ENCODE measurements at places on chromosomes 13 and 19.
A peak's percentile ranks its signal among the peaks of the same experiment; 100 is the strongest.

GRCh38 chr13:63910511-63910910 lies 2494.9 kb upstream of the PCDH20 start:
- no peak for DNase-seq

DNA sequence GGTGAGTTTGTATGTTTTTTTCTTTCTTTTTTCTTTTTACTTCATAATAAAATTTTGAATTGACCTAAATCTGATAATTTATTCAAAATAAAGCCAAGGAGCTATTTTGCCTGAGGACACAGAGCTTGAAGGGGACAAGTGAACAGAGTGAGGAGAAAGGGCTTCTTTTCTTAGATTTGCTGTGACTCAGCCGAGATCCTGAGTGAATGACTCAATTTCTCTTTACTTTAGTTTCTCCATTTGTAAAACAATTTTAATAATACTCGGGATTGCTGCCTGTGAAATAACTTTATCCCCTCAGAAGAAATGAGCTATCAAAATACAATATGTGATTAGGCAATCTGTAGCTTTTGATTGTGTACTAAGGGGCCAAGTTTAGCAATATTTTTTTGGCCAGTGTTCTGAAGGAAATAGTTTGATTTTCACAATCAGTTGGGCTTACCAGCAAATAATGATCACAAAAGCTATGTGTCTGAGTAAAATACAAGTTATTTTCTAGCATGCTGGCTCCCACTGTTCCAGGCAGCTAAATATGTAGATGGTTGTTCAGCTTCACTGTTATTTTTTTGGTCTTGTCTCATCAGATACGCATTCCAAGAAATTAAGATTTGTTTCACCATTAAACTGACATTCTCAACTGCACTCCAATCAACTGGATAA lies 437.5 kb downstream of the FGF9 start:
- no peak for DNase-seq

DNA sequence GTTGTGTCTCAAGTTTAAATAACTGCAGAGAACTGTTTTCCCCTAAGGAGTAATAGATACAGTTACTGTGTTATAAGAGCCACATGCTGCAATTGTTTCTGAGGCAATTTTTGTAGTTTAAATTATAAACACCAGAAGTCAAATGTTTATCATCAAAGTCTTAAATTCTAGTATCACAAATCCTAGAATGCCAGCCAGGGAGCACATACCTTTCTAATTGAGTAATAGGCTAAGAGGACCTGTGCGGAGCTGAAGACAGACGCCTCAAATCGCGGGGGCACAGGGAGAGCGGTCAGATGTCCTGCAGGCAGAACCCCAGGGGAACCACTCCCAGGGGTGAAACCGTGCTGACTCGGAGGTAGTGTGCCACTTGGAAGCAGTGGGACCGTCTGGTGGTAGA lies 65.2 kb upstream of the TNFRSF19 start:
- DNase-seq, result no peak

GRCh38 chr19:49492573-49493405 lies 3.4 kb upstream of the RPS11 start:
- peak; percentile 27 for DNase-seq

DNA sequence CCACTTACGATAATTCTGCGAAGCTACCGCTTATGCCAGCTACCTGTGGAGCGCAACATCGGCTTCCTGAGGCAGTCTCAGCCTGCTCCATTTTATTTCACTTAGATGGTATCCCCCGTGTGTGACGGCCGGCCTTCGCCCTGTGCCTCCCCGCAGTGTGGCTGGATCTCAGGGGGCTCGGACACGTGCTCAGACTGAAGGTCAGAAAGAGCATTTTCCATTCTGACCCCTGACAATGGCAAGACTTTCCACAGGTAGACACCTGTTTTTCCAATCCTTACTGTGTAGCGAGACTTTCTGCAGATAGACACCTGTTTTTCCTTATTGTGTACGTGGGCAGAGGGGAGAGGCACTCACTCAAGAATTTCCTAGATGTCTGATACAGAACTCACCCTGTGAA lies 52.7 kb downstream of the ATP11A start:
- no peak for DNase-seq

DNA sequence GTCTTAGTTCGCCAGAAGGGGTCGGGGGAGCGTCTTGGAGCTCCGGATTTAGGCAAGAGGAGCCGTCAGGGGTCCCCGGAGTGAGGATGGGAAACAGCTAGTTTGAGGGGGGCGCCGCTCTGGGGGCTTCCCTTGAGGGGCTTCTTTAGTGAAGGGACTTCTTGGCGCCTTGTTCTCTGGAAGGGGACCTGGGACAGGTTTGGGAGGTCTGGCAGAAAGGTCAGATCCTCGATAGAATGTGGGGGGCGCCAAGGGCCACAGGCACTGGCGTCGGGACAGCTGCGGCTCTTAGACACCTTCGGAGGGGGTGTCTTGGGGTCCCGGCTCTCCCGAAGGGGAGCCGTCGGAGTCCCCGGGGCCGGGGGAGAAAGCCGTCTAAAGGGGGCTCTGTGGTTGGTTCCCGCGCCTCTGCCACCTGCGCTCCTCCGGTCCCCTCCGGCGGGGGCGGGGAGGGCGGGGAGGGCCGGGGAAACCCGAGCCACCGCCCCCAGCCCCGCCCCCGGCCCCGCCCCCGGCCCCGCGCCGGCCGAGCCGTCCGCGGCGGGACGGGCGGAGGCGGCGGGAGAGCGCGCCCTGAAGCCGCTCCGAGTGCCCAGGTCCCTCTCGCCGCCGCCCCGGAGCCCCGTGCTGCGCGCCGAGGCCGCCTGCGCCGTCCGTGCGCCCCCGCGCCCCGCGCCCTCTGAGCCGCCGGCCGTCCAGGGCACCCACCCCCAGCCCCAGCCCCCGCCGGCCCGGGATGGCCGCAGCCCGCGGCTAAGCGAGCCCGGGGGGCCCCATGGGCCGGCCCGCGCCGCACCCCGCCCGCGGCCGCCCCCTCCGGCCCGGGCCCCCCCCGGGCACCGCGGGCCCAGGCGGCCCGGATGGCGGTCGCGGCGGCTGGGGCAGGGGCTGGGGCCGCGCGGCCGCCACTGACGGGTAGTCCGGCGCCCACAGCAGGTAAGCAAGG lies at the start of gene NRTN:
Gene NRTN (plus strand): TSS at position 552 of the 946 bp plus-strand sequence. CDS start 19,099 bp downstream, outside the sequence.
- peak; percentile 55 for DNase-seq

GRCh38 chr13:110610955-110611595 lies 4.3 kb upstream of the NAXD start:
- peak; percentile 11 for DNase-seq

DNA sequence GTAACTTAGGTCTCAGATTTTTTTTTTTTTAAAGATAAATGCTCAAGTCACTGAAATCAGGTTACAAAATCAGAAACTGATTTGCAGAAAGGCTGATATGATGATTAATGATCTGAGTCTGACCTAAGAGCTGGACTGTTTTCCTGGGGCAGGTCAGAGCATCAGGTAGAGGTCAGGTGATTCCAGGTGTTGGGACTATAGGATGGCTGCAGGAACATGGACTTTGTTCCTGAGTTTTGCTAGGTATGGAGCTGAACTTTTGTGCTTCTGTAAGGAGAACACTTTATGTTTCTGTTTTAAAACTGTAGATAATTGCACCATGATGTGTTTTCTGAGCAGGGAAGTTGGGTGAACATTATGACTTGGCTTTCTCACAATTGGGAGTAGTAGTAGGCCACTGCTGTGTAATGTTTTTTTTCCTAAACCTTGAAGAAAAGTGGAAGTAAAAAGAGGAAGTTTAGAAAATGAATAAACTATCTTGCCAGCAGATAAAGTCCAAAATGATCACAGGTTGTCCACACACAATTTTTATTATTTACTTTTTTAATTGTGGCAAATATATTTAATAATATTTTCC lies 297.2 kb downstream of the DCT start:
- DNase-seq, result no peak

GRCh38 chr19:20616071-20616470 lies 45.3 kb downstream of the ZNF626 start:
- DNase-seq, result no peak

DNA sequence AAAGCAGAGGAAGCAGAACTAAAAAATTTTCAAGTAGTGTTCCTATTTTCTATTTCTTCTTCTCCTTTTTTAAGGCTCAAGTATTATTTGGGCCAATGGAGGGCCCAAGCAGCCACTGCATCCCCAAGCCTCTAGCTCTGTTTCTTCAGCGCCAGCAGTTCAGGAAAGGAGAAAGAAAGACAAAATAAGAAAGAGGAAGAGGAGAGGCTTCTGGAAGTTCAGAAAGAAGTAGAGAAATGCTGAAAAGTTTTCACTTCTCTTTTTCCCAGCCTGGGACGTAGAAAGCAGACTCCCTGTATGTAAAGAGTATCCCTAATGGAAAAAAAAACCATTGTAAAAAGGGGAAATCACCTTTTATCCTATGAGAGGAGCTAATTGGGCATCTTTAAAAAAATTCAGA lies 165.5 kb upstream of the KLF12 start:
- DNase-seq, result no peak

DNA sequence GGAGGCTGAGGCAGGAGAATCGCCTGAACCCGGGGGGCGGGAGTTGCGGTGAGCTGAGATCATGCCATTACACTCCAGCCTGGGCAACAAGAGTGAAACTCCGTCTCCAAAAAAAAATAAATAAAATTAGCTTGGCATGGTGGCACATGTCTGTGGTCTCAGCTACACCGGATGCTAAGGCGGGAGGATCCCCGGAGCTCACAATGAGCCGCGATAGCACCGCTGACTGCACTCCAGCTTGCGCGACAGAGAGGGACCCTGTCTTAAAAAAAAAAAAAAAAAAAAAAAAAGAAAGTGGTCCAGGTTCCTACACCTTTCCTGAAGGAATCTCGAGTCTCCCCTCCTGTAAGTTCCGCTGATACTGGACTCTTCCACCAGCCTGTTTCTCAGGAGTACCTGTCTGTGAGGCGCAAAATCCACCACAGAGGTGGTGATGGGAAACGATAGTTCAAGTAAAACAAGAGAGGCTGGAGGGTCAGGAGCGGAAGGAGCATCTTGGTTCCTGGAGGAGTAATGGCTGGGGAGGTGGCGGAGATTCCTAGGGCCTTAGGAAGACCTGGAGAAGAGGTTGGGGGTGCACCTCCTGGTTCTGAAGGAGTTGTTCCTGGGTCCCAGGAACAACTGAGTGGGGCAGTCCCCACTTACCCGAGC lies 471 bp downstream of the FUT1 start:
- DNase-seq, result no peak

DNA sequence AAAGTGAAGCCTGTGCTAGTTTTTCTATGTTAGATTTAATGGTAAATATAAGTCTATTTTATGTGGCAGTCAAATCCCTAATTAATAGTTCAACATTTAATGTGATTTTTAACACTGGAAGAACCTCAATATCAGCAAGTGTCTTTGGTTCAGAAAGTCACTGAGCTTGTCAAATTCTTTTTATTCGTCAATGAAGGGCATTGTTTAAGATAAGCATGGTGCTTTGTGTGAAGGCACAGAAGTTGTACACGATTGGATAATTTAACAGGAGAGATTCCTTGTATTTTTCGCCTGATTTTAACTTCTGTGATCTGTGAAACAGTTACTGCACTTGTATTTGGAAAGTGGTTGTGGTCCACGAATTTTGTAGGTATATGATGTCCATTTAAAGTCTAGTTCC lies 30.2 kb upstream of the RB1 start:
- no peak for DNase-seq

GRCh38 chr19:1947651-1948209 lies 6.8 kb downstream of the CSNK1G2 start:
- DNase-seq, result no peak

- peak; percentile 80 for DNase-seq
Observed at GRCh38 chr13:48412881-48413351, at the start of gene LPAR6. LPAR6 (minus strand) TSS chr13:48413113; CDS start chr13:48412423, 690 bp downstream.

GRCh38 chr13:103236213-103236612 lies 170.0 kb upstream of the SLC10A2 start:
- no peak for DNase-seq

DNA sequence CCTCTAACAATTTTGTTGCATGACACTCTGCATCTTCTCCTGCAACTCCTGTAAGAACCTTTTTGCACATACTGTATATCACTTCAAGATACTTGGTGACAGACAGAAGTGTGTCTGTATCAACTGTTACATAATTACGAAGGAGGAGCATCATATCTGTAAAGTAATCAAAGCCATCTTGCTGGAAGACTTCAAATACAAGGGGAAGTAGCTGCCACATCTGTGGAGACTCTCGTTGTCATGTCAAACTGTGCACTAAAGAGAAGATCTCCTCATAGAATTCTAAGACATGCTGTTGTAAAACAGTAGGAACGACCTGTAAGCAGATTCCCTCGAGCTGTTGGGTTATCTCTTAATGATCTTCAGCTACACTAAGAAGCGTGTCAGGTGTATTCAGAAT lies 38.0 kb upstream of the SPATA13 start:
- no peak for DNase-seq

DNA sequence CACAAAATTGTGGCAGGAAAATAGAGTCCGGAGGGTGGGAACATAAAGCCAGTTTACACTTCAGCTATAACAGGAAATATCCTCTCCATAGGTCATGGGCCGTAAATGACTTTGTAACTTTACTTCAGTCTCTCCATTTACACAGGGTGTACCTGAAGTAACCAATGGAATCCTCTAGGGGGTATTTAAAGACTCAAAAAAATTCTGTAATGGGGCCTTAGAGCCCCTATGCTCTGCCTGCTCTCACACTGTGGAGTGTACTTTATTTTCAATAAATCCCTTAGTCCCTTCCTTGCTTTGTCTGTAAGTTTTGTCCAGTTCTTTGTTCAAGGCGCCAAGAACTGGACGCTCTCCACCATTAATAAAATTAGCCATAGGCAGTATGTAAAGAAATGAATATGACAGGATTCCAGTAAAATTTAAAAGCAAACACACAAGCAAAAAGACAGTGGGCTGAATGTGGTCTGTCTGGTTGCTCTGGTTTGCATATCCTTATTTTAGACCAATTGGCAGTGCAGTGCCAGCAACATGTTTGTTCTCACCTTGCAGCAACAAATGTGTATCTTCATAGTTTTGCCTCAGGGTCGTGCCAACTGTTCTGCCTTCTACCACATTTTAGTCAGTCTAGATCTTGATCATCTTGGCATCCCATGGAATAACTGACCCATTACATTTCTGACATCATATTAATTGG lies 801.5 kb upstream of the SPRY2 start:
- DNase-seq, result no peak

DNA sequence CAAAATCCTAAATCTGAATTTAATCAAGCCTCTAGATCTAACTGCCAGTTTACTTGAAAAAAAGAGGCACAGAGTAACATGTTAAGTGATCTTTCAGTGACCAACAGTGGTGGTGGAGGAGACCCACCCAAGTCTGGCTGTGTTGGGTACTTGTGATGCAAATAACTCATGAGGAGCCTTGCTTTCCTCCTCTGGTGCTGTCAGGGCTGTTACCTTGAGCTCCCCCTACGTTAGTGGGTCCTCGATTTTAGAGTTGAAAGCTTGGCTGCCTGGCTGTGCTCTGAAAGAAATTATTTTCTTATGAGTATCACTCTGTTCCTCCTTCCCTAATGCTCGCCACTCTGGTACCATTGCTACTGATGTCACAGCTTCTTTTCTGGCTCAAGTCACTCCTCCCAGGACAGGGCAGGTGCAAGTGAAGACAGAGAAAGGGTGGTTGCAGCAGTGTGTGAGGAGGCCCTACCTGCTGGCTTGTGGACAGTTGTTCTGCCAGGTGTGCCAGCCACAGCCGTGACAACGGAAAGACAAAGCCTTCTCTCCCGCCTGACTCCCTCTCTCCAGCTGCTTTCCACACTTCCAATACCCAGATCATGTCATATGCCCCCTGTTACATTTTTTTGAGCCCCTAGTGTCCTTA lies 6.5 kb upstream of the SUPT20H start:
- no peak for DNase-seq
